CMK (cell line): ENCODE measurements at places on chromosomes 5 and 9.

DNA sequence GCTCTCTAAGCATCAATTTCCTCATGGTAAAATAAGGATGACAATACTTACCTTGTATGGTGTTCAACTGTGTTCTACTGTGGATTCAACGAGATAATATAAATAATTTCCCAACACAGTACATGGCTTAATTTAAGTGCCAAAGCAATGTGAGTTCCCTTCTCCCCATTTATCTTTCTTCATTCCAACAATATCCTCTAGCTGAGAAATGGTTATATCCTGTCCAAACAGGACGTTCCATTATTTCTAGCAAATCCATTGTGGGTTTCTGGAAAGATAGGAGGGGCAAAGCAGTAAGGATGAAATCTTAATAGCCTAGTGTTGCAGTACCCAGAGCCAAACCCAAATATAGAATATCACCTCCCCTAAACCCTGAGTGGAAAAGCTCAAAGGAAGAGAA, 22.0 kb downstream of the ABCA1 start:
- DNase-seq, result no peak

DNA sequence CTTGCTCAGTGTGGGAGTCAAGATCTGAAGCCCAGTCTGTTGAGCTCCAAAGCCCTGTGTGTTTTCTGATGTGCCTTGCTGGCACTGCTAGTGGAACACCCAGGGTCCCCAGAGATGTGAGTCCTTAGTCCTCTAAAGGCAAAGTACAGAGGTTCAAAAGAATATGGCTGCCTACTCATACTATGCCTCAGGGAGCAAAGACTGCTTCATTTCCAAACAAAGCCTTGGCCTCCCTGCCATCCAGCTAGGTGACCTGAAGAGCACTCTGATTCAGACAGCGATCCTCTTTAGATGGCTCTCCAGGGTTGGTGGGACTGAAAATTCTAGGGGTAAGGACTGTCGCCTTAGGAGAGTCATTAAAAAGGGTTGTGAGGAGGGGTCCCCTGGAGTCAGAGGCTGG, 2.0 kb downstream of the PRLR start:
- DNase-seq, result no peak

DNA sequence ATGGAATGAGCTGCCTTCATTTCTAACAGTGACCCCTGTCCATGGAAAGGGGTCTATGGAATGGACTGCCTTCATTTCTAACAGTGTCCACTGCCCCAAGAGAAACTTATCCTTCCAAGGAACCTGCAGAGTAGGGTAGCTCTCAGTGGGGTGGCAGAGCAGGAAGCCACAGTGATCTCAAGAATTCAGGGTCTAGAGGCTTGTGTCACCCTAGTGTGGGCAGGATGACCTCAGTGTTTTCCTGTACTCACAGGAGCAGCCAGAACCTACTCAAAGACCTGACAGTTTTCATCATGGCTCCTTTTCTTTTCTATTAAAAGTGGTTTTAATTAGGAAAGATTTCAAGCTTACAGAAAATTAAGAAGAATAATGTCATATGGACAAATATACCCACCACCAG, 27.5 kb downstream of the SEC61B start:
- DNase-seq, result no peak

DNA sequence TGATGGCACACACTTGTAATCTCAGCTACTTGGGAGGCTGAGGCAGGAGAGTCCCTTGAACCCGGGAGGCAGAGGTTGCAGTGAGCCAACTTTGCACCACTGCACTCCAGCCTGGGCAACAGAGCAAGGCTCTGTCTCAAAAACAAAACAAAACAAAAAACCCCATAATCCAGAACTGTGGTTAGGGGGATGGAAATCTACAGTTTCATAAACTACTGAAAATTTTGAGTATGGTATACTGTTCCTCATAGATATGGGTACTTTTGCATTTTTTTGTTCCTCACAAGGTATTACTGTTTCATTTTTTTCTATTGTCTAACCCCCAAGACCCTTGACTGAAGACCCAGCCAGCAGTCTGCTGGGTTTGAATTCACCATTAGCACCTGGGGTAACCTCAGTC, 52.2 kb upstream of the MAP3K1 start:
- DNase-seq, result no peak

GRCh38 chr5:109756543-109757185, 66.9 kb downstream of the MAN2A1 start:
- DNase-seq, result no peak
